ENCODE measurements at places on chromosomes 5 and 9. TPM values are rescaled to one million over a fixed set of nuclear protein-coding genes. Genes with fewer than 3 reads are reported as not detected.
A peak's percentile ranks its signal among the peaks of the same experiment; 100 is the strongest.

Gene FGF18
- total RNA-seq: not detected

Gene PRELID2
- 3.3 TPM for total RNA-seq

- no peak overlapping the region for H3K27ac ChIP-seq
- H3K4me3 ChIP-seq: no peak overlapping the region
- peaks cover 4% of the 10 kb centered on the region for H3K27me3 ChIP-seq
- no peaks in the 10 kb centered on the region for H3K36me3 ChIP-seq
- no peak for DNase-seq
- no peaks in the 10 kb centered on the region for H3K4me1 ChIP-seq
Observed at GRCh38 chr5:74370168-74370567, 270.4 kb downstream of the ENC1 start.

GRCh38 chr9:115593587-115594091, 475.7 kb upstream of the TNC start:
- no peak for DNase-seq
- H3K36me3 ChIP-seq: no peaks in the 10 kb centered on the region
- peaks cover 25% of the 10 kb centered on the region for H3K27me3 ChIP-seq
- H3K4me3 ChIP-seq: no peak overlapping the region
- no peaks in the 10 kb centered on the region for H3K4me1 ChIP-seq
- H3K27ac ChIP-seq: no peak overlapping the region

DNA sequence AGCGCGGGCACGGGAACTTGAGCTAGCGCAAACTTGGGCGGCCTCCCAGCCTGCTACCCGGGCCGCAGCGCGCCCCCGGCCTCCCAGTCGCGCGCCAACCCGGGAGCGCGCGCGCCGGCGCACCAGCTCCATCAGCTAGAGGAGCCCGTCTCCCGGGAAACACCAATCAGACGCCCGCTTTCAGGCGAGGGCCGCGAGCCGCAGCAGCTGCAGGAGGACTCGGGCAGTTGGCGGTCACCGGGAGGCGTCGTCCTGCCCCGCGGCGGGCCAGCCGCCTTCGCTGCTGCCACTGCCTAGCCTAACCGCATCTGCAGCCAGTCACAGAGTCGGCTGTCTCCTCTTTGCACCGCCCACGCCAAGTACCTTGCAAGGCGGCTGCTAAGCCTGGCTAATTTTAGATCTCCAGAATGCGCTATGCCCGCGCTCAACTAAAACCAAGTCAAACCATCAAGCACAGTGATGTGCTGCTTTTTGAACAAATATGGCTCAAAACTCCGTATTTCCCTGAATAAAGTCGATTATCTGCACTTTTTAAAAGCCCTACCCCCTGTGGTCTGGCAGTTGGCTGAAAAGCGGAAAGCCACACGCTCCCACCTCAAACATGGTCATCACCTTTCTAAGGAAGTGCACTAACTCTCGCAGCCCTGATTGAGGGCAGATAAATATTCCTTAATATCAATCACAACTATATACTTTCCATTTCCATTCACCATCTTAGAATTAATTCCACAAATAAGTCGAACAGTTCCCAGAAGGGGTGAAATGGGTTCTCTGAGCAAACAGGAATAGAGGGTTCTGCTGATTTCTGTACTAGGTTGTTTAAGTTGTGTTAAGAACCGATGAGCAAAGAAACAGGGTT, 221.8 kb downstream of the MEF2C start:
- H3K4me1 ChIP-seq: peaks cover 16% of the 10 kb centered on the region
- DNase-seq: peak; percentile 71
- no peaks in the 10 kb centered on the region for H3K36me3 ChIP-seq
- no peak overlapping the region for H3K27ac ChIP-seq
- peaks cover 54% of the 10 kb centered on the region for H3K27me3 ChIP-seq
- H3K4me3 ChIP-seq: peak overlapping the region; percentile 43

Measured in activated CD4-positive, alpha-beta T cell treated with anti-CD3 and anti-CD28 coated beads for 36 hours (primary cell).